Spinal cord (tissue), 10 donors: ENCODE measurements at places on chromosomes 2 and 18. TPM values are rescaled to one million over a fixed set of nuclear protein-coding genes. Genes with fewer than 3 reads are reported as not detected.

DNA sequence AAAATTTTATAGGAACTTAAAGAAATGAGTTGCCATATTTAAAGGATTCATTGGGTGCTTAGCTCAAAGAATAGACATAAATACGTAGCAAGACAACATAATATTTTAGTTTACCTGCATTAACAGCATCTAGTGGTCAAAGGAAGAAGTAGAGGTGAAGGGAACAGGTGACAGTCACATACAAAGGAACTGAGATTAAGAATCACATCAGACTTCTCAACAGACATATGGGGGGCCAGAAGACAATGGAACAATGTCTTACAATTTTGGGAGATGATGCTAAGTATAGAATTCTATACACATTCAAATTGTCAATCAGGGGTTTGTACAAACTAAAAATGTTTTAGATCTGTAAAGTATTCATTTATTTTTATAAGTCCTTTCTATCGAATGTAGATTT is 38.6 kb upstream of the CCDC102B start:
- H3K4me3 ChIP-seq, result no peak overlapping the region
- no peak overlapping the region for H3K27ac ChIP-seq
- no peaks in the 10 kb centered on the region for H3K27me3 ChIP-seq

DNA sequence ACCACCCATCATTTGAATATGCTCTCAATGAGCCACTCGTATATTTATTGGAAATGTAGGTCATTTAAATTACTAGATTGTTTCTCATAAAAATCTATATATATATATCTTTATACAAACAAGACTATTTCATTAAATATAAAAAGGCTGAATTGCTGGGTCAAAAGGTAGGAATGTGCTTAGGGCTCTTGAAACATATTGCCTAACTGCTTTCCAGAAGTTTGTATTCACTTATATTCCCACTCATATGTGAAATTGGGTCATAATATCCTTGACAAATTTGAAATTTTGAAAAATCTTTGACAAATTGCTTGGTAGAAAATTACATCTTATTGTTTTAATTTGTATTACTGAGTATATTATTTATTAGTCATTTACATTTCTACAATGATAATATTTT is 999.8 kb upstream of the CDH2 start:
- no peaks in the 10 kb centered on the region for H3K27me3 ChIP-seq
- no peaks in the 10 kb centered on the region for H3K36me3 ChIP-seq

CFAP53 gene
- polyA plus RNA-seq, result 4.2 TPM

DNA sequence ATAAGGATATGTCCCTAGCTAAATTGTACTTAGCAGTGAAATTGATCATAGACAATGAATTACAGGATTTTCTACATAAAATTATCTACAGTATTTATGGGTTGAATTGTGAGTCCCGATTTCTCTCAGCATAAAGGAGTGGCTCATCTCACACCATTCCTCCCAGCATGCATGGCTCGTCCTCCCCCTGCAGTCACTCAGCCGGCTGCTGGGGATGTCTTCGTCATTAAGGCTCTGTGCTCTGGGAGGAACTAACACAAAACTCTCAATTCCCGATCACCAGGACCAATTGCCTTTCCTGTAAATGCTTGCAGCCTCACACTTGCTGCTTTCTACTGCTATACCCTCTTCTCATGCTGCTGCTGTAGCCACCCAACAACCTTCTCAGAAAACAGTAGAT is 75.9 kb downstream of the TXNL1 start:
- H3K4me1 ChIP-seq, result no peaks in the 10 kb centered on the region
- DNase-seq, result no peak
- H3K4me3 ChIP-seq, result no peak overlapping the region
- no peaks in the 10 kb centered on the region for H3K27me3 ChIP-seq
- H3K36me3 ChIP-seq, result no peaks in the 10 kb centered on the region
- H3K27ac ChIP-seq, result no peak overlapping the region

TSPYL6 gene
- 0.14 TPM for polyA plus RNA-seq

CMPK2 gene
- polyA plus RNA-seq, result 6.6 TPM

DNA sequence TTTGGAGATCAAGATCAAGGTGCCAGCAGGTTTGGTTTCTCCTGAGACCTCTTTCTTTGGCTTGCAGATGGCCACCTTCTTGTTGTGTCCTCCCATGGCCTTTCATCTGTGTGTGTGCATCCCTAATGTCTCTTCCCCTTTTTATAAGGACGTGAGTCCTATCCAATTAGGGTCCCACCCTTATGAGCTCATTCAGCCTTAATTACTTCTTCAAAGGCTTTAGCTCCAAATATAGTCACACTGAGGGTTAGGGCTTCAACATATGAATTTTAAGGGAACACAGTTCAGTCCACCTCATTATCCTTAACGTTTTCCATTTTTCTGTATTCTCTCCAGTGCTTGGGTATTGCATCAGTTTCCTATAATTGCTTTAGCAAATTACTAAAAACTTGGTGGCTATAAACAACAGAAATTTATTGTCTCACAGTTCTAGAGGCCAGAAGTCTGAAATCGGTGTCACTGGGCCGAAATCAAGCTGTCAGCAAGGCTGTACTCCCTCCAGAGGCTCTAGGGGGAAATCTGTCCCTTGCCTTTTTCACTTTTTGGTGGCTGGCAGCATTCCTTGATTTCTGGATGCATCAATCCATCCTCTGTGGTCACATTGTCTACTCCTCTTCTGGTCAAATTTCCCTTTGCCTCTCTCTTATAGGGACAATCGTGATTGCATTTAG is 34.1 kb downstream of the CDC42EP3 start:
- H3K27ac ChIP-seq, result no peak overlapping the region
- H3K27me3 ChIP-seq, result no peaks in the 10 kb centered on the region
- no peaks in the 10 kb centered on the region for H3K36me3 ChIP-seq
- no peak for DNase-seq
- no peaks in the 10 kb centered on the region for H3K4me1 ChIP-seq

DNA sequence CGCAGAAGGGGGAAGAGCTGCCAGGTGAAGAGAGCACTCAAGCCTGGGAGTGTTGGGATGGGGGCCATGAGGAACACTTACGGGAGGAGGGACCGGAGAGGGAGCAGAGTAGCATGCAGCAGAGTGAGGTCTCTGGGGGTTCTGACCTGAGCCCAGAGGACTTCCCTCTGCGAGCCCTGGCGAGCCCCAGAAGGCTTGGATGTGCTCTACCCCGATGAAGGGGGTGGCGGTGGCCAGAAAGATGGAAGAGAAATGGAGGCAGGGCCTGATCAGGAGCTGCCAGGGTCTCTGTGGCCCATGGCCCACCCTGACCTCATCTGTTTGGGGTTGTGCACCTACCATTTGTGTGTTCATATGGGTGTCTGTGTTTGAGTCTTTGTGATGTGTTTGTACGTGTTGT is 42.0 kb downstream of the CROCC2 start:
- H3K27me3 ChIP-seq, result no peaks in the 10 kb centered on the region
- no peak for DNase-seq
- H3K4me3 ChIP-seq, result no peak overlapping the region
- H3K4me1 ChIP-seq, result peaks cover 5% of the 10 kb centered on the region

NTSR2 gene
- polyA plus RNA-seq, result 2.7 TPM

DNA sequence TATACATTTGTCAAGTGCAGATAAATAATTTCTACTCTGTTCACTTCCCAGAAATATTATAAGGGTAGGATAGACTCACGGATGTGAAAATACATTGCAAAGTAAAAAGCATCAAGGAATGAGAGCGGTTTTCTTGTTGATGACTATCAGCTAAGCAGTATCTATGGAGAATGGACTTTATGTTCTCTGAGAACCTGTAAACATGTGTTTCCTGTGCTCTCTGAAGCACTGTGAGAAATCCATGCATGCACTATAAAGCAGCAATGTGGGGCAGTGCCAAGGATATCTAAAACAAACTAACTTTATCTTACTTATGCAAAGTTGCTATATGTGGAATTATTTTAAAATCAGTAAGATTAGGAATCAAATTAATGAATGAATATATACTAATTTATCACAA is 4.4 kb upstream of the SIGLEC15 start:
- H3K4me1 ChIP-seq, result no peaks in the 10 kb centered on the region
- DNase-seq, result no peak
- H3K36me3 ChIP-seq, result no peaks in the 10 kb centered on the region
- H3K27ac ChIP-seq, result no peak overlapping the region
- no peaks in the 10 kb centered on the region for H3K27me3 ChIP-seq

DNA sequence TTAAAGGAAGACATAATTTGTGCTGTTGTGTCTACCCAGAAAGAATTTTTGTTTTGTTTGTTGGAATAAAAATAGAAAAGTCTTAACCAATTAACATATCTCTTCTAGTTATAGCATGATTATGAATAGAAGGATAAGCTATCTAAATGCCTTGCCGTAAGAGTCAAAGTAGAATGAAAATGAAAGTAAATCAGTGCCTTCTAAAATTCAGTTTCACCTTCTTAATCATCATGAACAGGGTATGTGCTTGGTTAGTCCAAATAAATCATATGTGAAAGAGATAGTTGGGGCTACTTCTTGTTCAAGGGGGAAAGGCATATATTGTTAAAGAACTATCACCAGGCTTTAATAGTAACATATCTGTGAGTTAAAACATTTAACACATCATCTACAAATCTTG is 91.5 kb downstream of the GULP1 start:
- DNase-seq, result no peak
- H3K27ac ChIP-seq, result no peak overlapping the region
- no peaks in the 10 kb centered on the region for H3K27me3 ChIP-seq
- H3K4me3 ChIP-seq, result no peak overlapping the region

- no peaks in the 10 kb centered on the region for H3K36me3 ChIP-seq
- peaks cover 20% of the 10 kb centered on the region for H3K4me1 ChIP-seq
- no peak for DNase-seq
- H3K4me3 ChIP-seq, result peak within 1 kb of the TSS; percentile 82
- H3K27me3 ChIP-seq, result no peaks in the 10 kb centered on the region
- peak within 1 kb of the TSS; percentile 76 for H3K27ac ChIP-seq
Measured at GRCh38 chr2:263774-264492, at the start of gene SH3YL1. Gene SH3YL1, minus strand, starts transcription at chr2:264032. Its CDS starts 48 bp downstream, at chr2:263984.

- DNase-seq, result no peak
- no peak overlapping the region for H3K4me3 ChIP-seq
- H3K36me3 ChIP-seq, result no peaks in the 10 kb centered on the region
- H3K4me1 ChIP-seq, result no peaks in the 10 kb centered on the region
- H3K27ac ChIP-seq, result no peak overlapping the region
Measured at GRCh38 chr2:210481601-210482175, 5.1 kb upstream of the LANCL1 start.

GRCh38 chr2:121360566-121361300 is 75.7 kb upstream of the TFCP2L1 start:
- H3K4me3 ChIP-seq, result no peak overlapping the region
- no peak for DNase-seq
- no peaks in the 10 kb centered on the region for H3K27me3 ChIP-seq
- H3K4me1 ChIP-seq, result peaks cover 14% of the 10 kb centered on the region

DNA sequence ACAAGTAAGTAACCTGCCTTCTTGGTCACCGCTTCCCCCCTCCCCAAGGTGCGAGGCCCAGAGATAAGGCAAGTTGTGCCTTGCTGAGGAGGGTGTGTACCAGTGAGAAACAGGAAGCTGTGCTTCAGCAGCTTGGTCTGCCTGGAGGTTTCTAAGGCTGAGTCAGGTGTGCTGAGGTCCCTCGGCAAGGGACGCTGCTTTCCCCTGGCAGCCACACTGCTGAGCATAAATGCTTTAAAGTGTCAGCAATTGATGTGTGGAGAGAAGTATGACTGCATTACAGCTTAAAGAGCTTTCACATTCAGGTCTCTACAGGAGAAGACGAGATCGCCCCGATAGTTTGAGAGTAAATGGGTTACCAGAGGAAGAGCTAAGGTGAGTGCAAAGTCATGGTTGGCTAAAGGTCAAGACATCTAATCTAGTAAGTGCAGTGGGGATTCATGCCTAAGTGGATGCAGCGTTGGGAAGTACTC is 86.9 kb downstream of the LIMS1 start:
- DNase-seq, result no peak
- H3K4me3 ChIP-seq, result no peak overlapping the region
- no peaks in the 10 kb centered on the region for H3K27me3 ChIP-seq
- H3K4me1 ChIP-seq, result peaks cover 12% of the 10 kb centered on the region
- H3K27ac ChIP-seq, result peak overlapping the region; percentile 22
- no peaks in the 10 kb centered on the region for H3K36me3 ChIP-seq

DNMT3A gene
- polyA plus RNA-seq, result 43.0 TPM

GRCh38 chr18:68494802-68495581 is 219.9 kb downstream of the TMX3 start:
- no peak overlapping the region for H3K27ac ChIP-seq
- H3K27me3 ChIP-seq, result no peaks in the 10 kb centered on the region
- H3K36me3 ChIP-seq, result no peaks in the 10 kb centered on the region
- no peaks in the 10 kb centered on the region for H3K4me1 ChIP-seq

DNA sequence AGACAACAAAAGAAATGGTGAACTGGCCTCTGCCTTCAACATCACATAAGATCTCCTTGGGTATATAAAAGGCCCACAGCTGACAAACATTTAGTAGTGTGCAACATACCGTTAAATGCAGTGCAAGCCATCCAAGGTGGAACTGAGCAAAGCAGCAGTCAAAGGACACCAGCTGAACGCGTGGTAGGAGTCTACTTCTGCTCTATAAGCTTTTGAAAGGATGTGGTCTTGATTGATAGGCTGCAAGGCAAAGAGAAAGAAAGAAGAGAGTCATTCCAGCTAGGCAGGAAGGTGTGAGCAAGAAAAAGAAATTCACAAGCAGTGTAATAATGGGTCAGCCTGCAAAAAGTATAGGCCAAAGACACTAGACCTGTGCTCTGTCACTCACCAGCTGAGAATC is 356.3 kb downstream of the SATB2 start:
- H3K4me1 ChIP-seq, result no peaks in the 10 kb centered on the region
- no peaks in the 10 kb centered on the region for H3K36me3 ChIP-seq
- H3K27me3 ChIP-seq, result no peaks in the 10 kb centered on the region
- no peak overlapping the region for H3K4me3 ChIP-seq

- peaks cover 2% of the 10 kb centered on the region for H3K36me3 ChIP-seq
- H3K27ac ChIP-seq, result no peak overlapping the region
- H3K27me3 ChIP-seq, result no peaks in the 10 kb centered on the region
- no peak for DNase-seq
Measured at GRCh38 chr2:240431661-240432424, 3.6 kb upstream of the GPC1 start.

- no peaks in the 10 kb centered on the region for H3K4me1 ChIP-seq
- DNase-seq, result no peak
- no peaks in the 10 kb centered on the region for H3K27me3 ChIP-seq
- no peak overlapping the region for H3K4me3 ChIP-seq
Measured at GRCh38 chr2:3160751-3161330, 216.8 kb downstream of the EIPR1 start.

- no peak overlapping the region for H3K4me3 ChIP-seq
- H3K27me3 ChIP-seq, result no peaks in the 10 kb centered on the region
- peak overlapping the region; percentile 31 for H3K27ac ChIP-seq
- H3K4me1 ChIP-seq, result peaks cover 25% of the 10 kb centered on the region
Measured at GRCh38 chr18:48393170-48393569, 16.0 kb downstream of the ZBTB7C start.
